ENCODE measurements at places on chromosomes 2 and 18. TPM values are rescaled to one million over a fixed set of nuclear protein-coding genes. Genes with fewer than 3 reads are reported as not detected.

Gene DSG1
- not detected for total RNA-seq

Gene BMP10
- not detected for total RNA-seq

Gene FHOD3
- not detected for total RNA-seq

Gene PPP4R3B
- 62.4 TPM for total RNA-seq

Gene CCBE1
- 0.36 TPM for total RNA-seq

Gene CFAP210
- not detected for total RNA-seq

Gene NETO1
- not detected for total RNA-seq

Gene SLC40A1
- 4.7 TPM for total RNA-seq

Gene AQP12B
- not detected for total RNA-seq

Gene ID2
- 193 TPM for total RNA-seq

Gene PTPN2
- 68.8 TPM for total RNA-seq

Gene SERPINB12
- total RNA-seq: not detected

Gene HOXD4
- total RNA-seq: not detected

Gene UGT1A4
- not detected for total RNA-seq

Gene ZBTB7C
- 0.05 TPM for total RNA-seq
